ENCODE measurements at places on chromosomes 2 and 18.

GRCh38 chr2:179049203-179049545, 763 bp downstream of the CCDC141 start:
- DNase-seq, result no peak

DNA sequence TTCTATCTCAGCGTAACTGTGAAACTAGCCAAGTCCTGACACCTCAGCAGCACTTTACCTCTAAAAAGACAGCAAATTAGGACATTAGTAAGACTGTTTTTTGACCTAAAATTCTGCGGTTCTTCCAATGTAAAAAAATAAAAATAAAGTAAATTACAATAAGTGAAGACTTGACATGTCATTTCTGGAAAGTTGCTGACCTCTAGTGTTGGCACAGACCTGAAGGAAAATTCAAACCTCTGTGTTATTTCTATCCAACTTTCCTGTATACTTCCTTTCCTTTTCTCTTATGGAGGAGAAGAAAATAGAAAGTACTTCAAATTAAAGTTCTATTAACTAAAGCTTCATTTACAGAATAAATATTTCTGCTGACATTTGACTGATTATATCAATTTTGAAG, 110.6 kb downstream of the TMEM182 start:
- no peak for DNase-seq

DNA sequence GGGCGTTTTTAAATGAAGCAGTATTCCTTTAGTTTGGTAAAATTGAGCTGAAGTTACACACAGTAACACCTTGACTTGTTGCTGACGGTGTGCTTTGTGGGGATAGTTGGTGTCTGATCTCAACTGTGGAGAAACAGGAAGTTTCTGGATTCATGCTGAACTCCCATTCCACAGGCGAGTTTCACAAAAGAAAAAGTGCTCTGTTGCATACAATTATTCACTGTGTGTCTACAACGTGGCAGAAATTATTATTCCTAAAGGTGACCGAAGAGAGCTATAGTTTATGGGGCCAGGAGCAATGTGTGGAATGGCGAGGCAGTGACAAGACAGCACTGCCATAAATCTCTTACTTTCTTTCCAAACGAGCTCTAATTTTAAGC, 463 bp upstream of the CABYR start:
- no peak for DNase-seq

GRCh38 chr2:160931531-160931930, 228.7 kb upstream of the TANK start:
- DNase-seq, result no peak

- DNase-seq, result no peak
Measured at GRCh38 chr2:171323971-171324528, 109.7 kb downstream of the METTL8 start.

GRCh38 chr18:294566-294965, 26.7 kb upstream of the THOC1 start:
- DNase-seq, result no peak

- no peak for DNase-seq
Measured at GRCh38 chr2:23499439-23499838, 114.5 kb downstream of the KLHL29 start.

DNA sequence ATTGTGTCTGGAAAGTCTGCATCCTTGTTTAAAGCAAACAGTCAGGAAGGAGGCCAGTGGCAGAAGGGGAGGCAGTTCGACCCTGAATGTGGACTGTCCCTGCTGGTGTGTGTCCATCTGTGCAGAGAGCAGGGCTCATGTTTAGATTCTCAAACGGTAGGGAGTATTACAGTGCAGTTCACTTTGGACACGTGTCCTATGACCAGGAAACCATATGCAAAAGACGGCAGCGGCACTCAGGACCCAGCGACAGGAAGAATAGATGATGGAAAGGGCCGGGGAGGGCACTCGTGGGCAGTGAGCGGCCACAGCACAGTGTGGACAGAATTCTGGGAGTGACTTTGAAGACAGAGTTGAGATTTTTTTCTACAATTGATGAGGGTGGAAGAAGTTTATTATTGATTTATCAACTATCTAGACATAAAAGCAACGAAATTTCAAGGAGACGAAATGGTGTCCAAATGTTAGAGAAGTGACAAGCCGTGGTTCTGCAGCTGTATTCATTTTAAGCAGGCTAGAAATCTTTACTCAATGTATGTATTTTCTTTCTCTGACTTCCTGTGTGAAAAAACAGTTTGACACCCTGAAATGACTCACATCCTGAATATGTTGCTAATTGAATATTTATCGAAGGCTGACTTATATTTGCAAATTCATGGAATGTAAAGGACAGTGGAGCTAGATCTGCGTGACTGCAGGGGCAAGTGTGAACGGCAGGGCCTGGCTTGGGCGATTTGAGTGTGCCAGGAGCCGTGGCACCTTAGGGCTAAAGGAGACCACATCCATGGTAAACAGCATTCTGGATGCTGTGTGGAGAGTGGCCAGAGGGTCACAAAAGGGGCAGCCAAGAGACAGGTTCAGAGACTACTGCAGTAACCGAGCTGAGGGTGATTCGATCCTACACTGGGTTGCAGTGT, 214.2 kb downstream of the PTGR3 start:
- no peak for DNase-seq

DNA sequence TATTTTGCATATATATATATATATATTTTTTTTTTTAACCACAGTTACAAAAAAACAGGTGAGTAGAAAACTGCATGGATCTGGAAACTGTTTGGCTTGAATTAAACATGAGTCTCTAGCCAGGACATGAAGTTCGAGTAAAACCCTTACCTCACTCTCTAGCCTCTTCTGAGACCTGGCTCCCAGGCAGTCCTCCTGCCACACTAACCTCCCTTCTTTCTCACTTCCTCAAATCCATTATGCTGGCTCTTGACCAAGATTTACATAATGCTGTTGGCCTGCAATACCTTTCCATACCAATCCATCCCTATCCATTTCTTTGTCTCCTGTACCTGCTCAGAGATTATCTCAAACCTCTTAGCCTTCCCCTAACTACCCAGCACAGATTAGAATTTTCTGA, 34.0 kb downstream of the PIGN start:
- DNase-seq, result no peak

GRCh38 chr2:25714740-25715139, 41.4 kb upstream of the DTNB start:
- DNase-seq, result no peak

- DNase-seq, result no peak
Measured at GRCh38 chr2:190677255-190677654, 28.4 kb downstream of the NAB1 start.

GRCh38 chr2:106956879-106957278, 70.9 kb upstream of the ST6GAL2 start:
- peak; percentile 99 for DNase-seq

DNA sequence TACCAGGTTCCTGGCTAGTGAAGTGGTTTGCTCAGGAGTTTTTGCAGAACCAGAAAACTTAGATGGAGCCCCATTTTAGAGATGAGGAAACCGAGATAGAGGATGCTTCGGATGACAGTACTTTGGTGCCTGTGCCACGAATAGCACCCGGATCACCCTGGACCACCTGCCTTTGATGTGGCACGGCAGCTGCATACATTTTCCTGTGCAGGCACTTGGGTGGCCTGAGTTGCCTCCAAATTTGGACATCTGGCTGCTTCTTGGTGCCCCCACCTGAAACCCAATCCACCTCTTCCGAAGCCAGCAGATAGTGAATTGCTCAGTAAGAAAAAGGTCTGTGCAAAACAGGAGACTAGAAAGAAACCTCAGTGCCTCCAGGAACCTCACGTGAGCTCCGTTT, 140.6 kb upstream of the ID2 start:
- no peak for DNase-seq

GRCh38 chr2:154698296-154698720, at the start of gene KCNJ3:
Gene KCNJ3 (plus strand): TSS chr2:154698695. CDS start chr2:154698776, 81 bp downstream.
- DNase-seq, result no peak

DNA sequence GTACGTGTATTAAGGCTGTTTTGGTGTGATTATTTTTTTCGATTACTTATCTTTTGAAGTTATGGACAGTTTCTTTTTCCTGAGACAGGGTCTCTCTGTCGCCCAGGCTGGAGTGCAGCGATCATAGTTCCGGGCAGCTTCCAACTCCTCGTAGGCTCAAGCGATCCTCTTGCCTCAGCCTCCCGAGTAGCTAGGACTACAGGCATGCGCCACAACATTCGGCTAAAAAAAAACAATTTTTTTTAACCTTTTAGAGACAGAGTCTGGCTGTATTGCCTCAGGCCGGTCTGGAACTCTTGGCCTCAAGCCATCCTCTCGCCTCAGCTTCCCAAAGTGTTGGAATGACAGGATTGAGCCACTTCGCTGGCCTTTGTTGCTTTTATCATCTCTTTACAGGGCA, 945 bp downstream of the HAT1 start:
- DNase-seq, result no peak

DNA sequence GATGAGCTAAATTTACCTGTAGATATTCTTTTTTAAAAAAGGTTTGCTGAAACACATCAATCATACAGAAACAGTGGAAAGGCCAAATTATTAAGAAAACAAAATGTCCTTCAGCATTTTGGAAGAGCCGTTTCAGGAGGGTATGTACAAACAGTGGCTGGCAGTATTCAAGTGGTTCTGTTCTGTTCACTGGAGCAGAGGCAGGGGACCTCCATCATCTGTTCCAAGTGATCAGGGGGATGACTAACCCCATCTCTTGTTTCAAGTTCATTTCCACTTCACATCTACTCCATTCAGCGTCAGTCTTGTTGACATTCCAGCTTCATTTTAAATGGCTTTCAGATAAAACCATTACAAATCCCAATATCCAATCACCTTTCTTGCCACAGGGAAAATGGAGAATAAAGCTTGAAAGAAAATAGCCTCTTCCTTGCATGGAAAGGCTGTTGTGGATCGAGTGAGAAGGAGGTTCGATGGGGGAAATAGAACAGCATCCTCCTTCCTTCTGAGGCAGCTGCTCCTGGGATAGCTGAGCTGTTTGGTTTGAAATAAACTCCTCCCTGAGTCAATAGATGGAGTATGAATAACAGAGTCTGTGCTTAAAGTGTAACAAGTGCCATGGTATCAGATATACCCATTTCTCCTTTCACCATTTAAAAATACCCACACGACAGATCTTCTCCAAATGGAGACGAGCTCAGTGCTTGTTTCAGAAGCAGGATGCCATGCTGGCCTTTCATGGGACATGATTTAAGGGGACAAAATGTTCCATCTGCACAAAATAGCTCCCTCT, 63.7 kb upstream of the OTOF start:
- DNase-seq, result no peak

- no peak for DNase-seq
Measured at GRCh38 chr2:121228521-121228920, 56.5 kb downstream of the TFCP2L1 start.

DNA sequence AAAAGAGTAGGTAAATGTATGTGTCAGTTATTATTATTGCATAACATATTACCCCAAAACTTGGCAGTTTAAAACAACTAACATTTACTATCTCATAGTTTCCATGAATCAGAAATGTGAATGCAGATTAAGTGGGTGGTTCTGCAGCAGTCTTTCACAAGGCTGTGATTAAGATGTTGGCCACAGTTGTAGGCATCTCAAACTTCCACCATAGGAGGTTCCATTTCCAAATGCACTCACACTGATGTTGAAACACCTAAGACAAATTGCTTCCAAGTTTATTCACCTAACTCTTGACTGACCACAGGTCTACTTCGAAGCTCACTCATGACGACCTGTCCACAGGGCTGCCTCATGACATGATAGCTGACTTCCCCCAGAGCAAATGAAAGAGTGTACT, 360.8 kb downstream of the GRB14 start:
- no peak for DNase-seq

DNA sequence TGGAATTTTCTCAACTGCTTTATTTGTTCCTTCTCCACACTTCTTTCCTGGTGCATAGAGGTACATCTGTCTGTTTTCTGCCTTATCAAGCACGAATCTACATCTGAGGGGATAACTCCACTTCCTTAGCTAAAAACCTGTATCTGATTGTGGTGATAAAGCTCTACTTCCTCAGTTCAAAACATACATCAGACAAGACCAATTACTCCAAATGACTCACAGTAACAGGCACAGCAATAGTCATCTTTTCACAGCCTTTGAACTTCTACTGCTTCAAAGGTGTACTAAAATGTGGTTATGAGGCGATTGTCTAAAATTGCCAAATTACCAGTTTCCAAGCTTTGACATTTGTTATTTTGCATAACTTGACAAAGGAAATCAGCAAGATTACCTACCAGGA, 803.6 kb upstream of the ZEB2 start:
- no peak for DNase-seq
